NCI-H1105 treated with DMSO at 0.1 percent for 48 hours (cell line): ENCODE measurements at places on chromosomes 16 and 17.

DNA sequence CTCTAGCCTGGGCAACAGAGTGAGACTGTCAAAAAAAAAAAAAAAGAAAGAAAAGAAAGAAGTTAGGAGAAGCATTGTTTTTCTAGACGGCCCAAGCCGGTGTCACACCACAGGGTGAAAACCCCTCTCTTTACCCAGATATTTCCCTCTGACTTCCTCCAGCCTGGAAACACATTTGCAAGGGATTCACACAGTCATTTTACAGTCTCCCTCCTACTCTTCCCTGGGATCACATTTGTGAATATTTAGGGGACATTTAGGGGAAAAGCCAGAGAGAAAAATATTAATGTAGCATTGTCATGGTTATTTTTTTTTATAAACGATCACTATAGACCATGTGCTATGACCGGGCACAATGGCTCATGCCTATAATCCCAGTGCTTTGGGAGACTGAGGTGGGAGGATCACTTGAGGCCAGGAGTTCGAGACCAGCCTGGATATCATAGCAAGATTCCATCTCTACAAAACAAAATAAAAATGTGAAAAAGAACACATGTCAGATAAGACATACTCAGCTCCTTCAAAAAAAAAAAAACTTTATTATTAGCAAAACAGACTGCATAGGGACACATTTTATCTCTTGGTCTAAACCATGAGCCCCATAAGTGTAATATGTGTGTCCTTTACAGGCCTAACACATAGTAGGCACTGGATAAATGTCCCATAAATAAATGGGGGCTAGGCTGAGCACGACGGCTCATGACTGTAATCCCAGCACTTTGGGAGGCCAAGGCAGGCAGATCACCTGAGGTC, 10.9 kb upstream of the SDR42E2 start:
- no peak for DNase-seq

DNA sequence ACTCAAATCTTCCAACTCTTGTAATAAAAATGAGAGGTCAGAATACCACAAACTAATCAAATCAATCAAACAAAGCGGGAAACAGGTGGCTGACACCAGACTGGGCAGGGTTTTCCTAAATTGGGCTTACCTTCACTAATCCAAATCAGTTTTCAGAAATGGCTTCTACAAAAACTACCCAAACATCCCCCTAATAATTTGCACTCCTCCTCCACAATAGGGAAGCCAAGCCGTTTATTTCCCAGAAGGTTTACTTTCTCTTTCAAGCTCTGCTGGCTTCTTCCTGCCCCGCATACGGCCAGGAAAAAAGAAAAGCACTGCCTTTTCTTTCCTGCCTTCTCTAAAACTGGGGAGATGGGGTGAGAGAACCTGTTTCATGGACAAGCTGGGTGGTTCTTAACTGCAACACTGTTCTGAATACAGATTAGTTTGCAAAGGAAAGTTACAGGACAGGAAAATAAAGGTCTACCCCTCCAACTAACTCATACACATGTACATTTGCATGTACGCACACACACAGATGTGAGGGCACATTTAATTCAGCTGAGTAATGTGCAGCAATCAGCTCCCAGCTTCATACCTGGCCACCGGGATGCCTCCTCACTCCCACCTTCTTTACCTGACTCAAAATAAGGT, 9.2 kb downstream of the STAT3 start:
- DNase-seq, result no peak

- no peak for DNase-seq
These were observed 236.8 kb upstream of the CA10 start for GRCh38 chr17:52395308-52395707.

- DNase-seq, result no peak
These were observed 59.7 kb downstream of the PLCG2 start for GRCh38 chr16:81838794-81839193.

GRCh38 chr17:45868276-45868675, 23.6 kb downstream of the SPPL2C start:
- no peak for DNase-seq

DNA sequence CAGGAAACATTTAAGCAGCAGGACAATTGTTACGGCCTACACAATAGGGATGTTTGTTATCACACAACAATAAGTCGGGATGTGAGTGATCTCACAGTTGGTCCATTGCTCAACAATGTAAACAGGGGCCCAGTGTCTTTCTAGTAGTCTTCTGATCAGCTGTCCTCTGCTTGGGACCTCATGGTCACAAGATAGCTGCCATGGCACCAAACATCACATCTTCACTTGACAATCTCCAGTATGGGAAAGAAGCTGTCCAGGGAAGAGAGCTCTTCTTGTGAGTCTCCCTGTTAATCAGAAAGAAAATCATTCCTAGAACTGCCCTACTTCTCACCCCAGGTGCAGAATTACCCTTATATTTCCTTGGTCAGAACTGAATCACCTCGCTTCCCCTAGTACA, 6.3 kb upstream of the GPRC5B start:
- DNase-seq, result no peak

GRCh38 chr16:65153365-65154105, 31.7 kb upstream of the CDH11 start:
- no peak for DNase-seq

DNA sequence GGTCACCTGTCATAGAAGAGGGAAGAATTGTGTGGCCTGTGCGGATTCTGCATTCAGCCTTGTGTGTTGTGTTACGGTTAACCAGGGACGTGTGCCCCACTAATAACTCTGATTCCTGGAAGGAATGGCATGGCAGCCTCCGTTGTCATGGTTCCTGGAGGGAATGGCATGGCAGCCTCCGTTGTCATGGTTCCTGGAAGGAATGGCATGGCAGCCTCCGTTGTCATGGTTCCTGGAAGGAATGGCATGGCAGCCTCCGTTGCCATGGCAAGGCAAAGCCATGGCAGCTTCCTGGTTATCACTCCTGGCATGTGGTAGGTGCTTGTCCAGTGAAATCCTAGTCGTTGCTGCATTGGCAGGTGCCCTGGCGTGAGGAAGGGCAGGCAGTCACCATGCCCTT, 8.9 kb downstream of the SPG7 start:
- DNase-seq, result no peak

GRCh38 chr16:3987231-3987630, 106.7 kb upstream of the CREBBP start:
- DNase-seq, result no peak

- no peak for DNase-seq
These were observed 50.6 kb downstream of the SMPD3 start for GRCh38 chr16:68397710-68398201.

DNA sequence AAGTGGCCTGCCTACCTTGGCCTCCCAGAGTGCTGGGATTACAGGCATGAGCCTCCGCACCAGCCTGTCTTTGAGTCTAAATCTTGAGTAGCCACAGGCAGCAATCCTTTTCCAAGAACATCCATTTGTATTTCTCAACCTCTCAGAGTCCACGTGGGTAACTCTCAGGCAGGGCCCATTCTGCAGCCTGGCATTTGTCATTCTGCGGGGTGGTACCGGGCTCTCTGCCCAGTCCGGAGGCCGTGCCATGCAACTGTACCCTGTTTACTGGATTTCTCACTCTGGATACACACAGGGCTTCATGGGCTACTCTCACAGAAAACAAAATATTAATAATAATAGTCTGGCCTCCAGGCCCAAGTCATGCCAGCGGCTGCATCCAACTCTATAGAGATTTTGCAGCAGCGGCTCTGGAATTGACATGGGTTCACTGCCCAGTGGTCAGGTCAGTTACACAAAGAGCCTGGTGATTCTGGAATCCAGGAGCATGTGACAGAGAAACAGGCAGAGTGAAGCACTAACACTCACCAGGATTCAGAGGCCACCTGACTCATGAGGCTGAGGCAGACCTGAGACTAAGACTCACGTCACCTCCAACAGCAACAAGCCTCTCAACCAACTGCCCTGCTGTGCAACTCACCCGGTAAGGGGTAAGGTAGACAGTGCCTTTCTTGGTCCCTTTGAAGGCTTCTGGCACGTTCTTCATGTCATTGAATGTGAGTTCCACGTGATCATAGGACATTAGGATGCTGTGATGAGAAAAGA, 4.0 kb downstream of the WBP2 start:
- no peak for DNase-seq

DNA sequence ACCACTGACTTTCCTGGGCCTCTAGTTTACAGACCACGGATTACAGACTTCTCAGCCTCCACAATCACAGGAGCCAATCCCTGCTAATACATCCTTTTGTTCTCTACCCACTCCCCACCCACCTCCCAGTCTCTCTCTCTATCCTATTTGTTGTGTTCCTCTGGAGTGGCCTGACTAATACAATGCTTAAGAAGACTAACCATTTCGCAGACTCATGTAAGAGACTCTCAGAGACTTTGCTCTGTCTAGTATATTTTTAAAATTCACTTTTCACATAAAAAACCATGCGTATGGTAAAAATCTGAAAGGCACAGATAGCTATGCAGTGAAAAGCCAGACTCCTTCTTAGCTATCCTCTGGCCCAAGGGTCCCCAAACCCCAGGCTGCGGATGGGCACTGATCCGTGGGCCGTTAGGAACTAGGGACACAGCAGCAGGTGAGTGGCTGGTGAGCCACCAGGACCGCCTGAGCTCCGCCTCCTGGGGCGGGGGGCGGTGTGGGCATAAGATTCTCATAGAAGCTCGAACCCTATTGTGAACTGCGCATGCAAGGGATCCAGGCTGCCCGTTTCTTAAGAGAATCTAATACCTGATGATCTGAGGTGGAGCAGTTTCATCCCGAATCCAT, 7.6 kb downstream of the PIK3R6 start:
- no peak for DNase-seq

DNA sequence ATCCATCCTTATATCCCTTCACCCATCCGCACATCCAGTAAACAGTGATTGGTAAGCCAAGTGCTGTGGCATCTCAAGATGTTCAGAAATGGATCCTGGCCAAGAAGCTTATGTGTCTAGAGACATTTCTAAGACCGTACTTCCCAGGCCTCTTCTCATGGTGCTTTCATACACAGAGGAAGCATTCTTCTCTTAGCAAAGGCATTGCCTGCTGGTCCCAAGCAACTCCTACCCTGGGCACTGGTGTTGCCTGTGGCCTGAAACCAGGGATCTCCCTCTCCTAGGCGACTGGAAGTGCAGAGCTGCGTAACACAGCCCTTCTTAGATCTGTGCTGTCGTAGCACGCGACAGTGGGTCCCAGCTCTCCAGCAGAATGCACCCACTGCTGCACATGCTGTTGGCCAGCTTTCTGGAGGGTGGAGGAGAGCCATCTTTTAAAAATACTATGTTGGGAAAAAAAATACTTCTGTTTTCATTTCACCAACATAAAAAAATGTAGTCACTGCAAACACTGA, 182.9 kb downstream of the CCDC182 start:
- no peak for DNase-seq

GRCh38 chr16:10069374-10069773, 112.9 kb downstream of the GRIN2A start:
- DNase-seq, result no peak

GRCh38 chr17:3574231-3574630, 16.6 kb upstream of the TRPV3 start:
- no peak for DNase-seq

DNA sequence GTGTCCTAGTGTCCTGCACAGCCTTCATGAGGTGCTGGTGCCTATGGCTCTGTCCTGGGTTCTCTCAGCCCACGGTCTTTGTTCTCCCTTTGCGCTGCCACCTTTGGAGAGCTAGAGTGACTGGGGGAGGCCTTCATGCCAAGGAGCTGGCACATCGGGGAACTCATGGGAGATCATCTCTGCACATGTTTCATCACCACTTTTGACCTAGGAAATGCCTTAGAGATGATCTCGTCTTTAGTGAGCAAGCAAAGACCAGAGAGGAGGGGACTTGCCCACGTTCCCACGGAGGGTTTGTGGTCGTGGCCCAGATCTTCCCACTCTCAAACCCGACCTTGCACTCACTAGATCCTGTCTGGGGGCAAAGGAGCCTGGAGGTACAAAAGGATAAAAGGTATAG, 23.5 kb downstream of the TBX4 start:
- DNase-seq, result no peak

DNA sequence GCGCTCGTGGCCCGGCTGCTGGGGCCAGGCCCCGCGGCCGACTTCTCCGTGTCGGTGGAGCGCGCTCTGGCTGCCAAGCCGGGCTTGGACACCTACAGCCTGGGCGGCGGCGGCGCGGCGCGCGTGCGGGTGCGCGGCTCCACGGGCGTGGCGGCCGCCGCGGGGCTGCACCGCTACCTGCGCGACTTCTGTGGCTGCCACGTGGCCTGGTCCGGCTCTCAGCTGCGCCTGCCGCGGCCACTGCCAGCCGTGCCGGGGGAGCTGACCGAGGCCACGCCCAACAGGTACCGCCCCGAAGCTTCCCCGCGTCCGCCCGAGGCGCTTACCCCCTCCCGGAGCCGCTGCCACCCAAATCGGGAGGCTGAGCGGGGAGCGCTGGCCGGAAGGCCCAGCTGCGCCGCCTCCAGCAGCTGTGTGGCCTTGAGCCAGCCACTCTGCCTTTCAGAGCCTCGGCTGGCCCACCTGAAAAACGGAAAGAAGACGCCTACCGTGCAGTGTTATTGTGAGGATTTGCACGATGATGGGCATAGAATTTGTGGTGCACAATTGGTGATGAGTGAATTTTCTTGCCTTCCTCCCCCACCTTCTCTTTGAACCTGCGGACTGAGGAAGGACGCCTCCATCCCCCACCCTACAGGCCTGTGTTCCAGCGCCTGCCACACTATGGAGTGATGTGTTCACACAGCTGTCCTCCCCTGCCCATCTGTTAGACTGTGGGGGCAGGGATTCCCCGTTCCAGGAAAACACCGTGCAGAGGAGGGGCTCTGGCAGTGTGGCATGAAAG, 523 bp downstream of the NAGLU start:
- DNase-seq, result peak; percentile 80

GRCh38 chr17:10019941-10020451, 114.9 kb upstream of the RCVRN start:
- DNase-seq, result no peak

- DNase-seq, result peak; percentile 74
These were observed 1.3 kb upstream of the SOCS1 start for GRCh38 chr16:11257131-11257938.

DNA sequence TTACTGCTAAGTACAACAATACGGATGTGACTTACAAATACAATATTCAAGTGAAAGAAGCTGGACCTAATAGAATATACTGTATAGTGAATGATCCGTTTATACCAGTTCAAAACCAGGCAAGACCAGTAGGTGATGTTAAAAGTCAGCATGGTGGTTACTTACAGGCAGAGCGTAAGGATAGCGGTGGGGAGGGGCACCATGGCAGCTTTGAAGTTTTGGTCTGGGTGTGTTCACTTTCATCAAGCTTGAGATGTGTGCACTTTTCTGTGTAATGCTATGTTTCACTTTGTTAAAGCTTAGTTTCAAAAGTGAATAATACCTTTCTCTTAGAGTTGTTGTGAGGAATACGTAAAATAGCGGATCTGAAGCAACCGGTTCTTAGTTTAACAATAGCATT, 16.5 kb upstream of the SLC35G3 start:
- no peak for DNase-seq

DNA sequence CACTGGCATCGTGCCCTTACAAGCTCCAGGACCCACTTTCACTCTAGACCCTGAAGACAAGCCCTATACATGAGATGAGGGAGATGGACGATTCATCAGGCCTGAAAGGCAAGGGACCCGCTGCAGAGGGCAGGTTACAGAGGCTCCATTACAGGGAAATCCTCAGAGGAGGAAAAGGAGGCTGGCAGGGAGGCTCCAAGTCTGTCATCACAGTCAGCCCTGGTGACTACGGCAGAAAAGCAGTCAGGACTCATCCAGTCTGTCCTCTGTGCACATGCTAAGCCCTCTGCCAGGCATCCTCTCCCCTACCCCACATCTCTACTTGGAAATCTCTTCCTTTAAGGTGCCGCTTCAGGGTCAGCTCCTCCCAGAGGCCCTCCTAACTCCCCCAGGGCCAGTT, 197.7 kb upstream of the CDH5 start:
- no peak for DNase-seq

GRCh38 chr16:88355389-88356123, 27.2 kb upstream of the ZNF469 start:
- no peak for DNase-seq
